Upper lobe of left lung (tissue), 6 donors: ENCODE measurements at places on chromosomes 6 and 20. TPM values are rescaled to one million over a fixed set of nuclear protein-coding genes. Genes with fewer than 3 reads are reported as not detected.

Gene ZBP1
- 9.4 TPM for total RNA-seq

Gene IRAK1BP1
- 4.8 TPM for total RNA-seq

Gene COL19A1
- total RNA-seq = not detected

DNA sequence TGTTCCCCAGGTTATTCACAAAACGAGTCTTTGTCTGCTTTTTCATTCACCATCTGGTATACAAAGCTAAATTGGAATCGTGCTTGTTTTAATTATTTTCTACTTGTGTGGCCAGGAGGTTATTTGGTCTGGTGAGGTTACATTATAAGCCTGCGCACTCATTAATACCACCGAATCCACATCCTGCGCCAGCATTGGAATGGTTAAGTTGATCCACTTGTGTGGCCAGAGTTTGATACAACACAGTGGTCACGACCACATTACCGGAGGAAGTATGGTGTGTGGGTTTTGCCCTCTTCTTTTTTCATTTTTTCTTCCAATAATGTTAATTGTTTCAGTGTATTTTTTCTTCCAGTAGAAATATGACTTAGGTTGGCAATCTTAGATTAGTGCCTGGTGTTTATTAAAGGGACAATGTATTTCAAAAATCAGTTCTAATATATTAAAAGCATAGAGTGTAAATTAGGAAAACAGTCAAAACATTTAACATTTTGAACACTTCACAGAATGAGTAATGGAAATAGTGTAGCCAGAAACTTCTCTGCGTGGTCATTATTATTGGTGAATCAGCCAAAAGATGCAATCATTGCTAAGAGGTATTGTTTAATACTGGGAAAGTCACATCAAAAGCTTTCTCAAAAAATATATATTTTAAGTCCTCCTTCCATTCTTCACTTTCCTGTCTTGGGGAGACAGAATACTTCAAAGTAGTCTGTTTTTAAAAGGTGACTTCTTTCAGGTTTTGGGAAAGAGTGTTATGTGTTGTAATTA is 84.5 kb downstream of the JARID2 start:
- H3K36me3 ChIP-seq = no peaks in the 10 kb centered on the region
- H3K27me3 ChIP-seq = no peaks in the 10 kb centered on the region
- H3K4me1 ChIP-seq = peaks cover 30% of the 10 kb centered on the region

- H3K4me1 ChIP-seq = peaks cover 8% of the 10 kb centered on the region
- no peaks in the 10 kb centered on the region for H3K36me3 ChIP-seq
- peak overlapping the region; percentile 50 for H3K4me3 ChIP-seq
- H3K27me3 ChIP-seq = no peaks in the 10 kb centered on the region
These were observed 4.7 kb upstream of the TUBB2A start for GRCh38 chr6:3162067-3162497.
